ENCODE measurements at places on chromosomes 5 and 9.

DNA sequence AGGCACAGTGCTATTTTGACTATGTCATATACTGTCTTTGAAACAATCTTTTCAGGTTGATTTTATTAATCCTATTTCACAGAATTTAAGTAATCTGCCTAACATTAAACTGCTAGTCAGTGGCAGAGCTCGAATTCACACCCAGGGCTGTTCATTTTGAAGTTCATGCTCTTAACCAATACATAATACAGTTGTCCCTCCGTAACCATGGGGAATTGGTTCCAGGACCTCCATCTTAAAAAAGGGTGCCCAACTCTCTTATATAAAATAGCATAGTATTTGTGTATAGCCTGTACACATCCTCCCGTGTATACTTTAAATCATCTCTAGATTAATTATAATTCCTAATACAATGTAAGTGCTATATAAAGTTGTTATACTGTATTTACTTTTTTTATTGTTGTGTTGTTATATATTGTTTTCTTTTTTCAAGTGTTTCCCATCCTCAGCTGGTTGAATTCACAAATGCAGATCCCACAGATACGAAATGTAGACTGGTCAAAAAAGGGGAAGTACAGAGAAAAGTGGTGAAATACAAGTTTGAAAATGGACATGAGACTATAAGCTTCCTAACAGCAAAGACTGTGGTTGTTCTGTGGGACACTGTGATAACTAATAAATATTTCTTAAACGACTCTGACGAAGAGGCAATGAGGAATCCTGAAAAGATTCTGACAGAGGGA lies 18.3 kb downstream of the RFX3 start:
- no peak for DNase-seq

- no peak for DNase-seq
Measured at GRCh38 chr5:162248107-162248713, 180.6 kb downstream of the GABRG2 start.

DNA sequence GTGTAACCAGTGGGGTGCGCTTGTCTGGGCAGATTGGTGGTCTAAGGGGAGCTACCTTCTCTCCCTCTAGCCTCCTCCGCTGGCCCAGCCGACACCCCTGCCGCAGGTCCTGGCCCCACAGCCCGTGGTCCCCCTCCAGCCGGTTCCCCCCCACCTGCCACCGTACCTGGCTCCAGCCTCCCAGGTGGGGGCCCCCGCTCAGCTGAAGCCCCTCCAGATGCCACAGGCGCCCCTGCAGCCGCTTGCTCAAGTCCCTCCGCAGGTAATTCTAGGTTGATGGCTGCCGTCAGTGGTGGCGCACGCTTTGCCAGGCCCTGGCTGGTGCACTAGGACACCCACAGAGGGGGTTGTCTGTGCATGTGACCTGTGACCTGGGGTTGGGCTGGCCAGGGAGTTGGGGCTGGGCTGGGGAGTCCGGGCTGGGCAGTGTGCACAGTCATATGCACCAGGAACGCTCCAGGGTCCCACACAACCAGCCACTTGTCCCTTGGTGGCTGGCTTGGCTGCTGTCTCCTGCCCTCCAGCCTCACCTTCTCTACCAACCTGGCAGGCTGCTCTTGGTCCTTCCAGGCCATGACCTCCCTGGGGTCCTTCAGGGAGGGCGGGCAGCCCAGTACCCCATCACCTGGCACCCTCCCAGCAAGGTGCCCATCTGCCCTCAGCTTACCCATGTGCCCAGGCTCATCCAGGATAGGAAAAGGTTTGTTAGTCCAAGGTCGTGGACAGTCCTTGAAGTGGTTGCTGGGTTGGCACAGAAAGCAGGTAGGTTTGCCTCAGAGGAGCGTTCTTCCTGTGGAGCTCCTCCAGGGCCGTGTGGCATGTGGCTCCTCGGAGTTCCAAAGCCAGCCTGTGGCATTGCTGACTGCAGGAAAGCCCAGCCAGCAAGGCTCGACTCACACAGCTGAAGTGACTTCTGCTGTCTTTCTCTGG lies 73.2 kb downstream of the WNK2 start:
- no peak for DNase-seq

DNA sequence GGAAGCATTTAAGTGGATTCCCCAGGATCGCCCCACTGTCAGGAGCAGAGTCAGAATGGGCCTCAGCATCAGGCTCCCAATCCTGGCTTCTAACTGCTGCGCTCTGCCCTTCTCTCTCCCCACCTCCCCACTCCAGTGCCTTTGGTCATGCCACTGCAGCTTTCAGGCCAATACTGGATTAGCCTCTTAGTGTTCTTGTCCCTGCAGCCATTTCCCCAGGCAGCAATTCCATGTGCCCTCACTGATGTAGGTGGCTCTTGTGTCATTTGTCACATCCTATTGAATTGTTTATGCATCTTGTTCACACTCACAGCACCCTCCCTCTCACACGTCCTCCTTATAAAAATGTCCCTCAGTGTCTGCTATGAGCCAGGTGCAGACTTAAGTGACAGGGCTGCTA lies 544.2 kb upstream of the DAP start:
- DNase-seq: no peak

- no peak for DNase-seq
Measured at GRCh38 chr9:85392260-85392659, 349.5 kb downstream of the AGTPBP1 start.

DNA sequence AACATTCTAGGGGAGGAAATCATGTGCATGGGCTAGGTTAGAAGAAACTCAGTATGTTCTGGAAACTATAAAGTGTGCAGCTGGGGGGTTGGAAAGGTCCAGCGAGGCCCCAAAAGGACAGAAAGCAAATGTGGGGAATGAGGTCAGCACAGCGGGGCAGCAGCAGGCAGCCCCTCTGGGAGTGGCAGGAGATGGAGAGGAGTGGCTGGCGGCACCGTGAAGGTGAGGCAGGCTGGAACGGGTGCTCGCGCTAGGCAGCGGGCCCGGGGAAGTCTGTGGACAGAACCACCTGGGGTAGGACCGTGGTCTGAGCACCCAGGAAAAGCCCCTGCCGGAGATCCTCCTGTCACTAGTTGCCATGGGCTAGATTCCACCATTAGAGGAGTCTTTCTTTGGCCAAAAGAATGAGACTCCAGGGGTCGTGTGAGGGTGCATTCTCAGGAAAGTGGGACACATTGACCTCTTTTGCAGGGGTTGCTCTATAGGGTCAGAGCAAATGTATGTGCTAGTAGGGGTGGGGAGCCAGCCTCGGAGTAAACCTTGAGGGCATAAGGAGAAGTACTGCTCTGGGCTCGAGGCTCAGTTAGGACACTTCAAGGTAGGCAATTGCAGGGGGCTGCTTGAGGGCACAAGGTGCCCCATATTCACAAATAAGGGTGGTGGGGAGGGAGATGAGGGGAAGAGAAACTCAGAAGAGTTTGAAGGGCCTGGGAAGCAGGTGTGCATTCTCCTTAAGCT lies 61.2 kb downstream of the IL6ST start:
- DNase-seq: no peak

GRCh38 chr5:156589104-156589945 lies 260.8 kb upstream of the PPP1R2B start:
- no peak for DNase-seq

DNA sequence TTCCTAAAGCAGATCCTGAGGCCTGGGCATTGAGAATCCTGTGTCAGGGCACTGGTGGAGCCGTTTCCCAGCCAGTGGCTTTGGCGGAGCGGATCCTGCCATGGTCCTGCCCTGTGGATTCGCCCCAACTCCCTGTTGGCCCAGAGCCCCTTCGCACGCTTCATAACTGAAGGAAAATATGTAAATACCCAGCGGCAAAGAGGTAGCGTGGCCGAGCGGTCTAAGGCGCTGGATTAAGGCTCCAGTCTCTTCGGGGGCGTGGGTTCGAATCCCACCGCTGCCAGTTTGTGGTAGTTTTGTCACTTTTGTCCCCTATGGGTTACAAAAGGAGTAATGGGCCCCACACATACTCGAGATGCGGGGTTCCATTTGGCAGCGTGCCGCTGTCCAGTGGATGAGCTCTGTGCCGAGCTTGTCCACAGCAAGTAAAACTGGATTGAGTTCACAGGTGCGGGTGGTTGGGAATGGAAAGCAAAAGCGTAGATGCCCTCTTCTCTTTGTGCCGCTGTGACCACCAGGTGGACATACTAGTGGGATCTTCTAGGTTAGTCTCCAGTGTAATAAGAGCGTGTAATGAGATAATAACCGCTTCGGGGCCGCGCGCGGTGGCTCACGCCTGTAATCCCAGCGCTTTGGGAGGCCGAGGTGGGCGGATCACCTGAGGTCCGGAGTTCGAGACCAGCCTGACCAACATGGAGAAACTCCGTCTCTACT lies 17.3 kb downstream of the TRIM7 start:
- peak; percentile 49 for DNase-seq

DNA sequence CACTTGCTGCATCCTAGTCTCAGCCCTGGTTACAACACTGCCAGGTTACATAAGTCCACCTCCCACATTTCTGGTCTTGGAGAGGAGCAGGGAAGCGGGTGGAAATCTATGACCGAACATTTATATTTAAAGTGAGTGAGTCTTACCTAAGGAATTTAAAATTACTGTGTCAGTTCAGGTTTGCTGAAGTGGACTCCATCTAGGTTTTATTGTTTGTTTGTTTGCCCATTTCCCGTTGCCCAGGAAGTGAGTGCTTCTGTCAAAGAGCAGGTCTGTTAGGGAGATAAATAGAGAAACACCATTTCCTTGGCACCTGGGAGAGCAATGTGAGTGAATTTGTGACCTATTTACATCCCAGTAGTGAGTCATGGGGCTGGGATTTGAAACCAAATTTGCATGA lies 179.5 kb downstream of the KIF4B start:
- no peak for DNase-seq

Data from stromal cell of bone marrow (primary cell).